ENCODE measurements at places on chromosomes 5 and 9.

- DNase-seq, result no peak
Measured at GRCh38 chr5:165617491-165617890, 2112.1 kb downstream of the MAT2B start.

GRCh38 chr5:158796812-158797497 is 302.8 kb downstream of the EBF1 start:
- no peak for DNase-seq

DNA sequence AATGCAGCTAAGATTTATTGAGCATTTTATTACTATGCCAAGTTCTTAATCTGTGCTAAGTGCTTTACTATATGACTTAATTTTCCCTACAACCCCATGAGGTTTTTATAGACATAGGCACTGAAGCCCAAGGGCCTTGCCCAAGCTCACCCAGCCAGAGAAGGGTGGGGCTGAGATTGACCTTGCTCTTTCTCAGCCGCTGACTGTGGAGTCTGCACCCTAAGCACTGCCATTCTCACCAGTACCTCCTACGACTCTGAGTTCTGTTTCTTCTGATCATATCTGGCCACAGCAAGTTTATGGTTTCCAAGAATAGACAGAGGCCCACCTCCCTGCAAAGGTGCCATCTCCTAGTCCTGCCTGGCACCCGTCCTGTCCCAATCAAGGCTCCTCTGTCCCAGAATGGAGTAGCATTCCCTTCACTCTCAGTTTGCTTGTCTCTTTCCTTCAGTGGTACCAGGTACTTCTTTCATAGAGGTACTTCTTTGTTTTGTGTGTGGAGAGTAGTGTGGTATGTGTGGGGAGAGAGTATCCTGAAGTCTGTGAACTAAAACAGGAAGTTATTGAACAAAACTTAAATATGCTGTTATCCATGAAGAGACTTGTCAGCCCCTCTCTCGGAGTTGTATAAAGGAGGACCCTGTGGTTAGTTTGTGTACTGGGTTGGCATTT is 42.6 kb downstream of the CSF1R start:
- no peak for DNase-seq

- DNase-seq, result no peak
Measured at GRCh38 chr5:173706700-173707099, 90.2 kb upstream of the BOD1 start.

GRCh38 chr5:78811121-78811817 is 162.7 kb upstream of the LHFPL2 start:
- DNase-seq, result no peak

GRCh38 chr5:61461926-61462325 is 129.9 kb downstream of the ZSWIM6 start:
- no peak for DNase-seq

DNA sequence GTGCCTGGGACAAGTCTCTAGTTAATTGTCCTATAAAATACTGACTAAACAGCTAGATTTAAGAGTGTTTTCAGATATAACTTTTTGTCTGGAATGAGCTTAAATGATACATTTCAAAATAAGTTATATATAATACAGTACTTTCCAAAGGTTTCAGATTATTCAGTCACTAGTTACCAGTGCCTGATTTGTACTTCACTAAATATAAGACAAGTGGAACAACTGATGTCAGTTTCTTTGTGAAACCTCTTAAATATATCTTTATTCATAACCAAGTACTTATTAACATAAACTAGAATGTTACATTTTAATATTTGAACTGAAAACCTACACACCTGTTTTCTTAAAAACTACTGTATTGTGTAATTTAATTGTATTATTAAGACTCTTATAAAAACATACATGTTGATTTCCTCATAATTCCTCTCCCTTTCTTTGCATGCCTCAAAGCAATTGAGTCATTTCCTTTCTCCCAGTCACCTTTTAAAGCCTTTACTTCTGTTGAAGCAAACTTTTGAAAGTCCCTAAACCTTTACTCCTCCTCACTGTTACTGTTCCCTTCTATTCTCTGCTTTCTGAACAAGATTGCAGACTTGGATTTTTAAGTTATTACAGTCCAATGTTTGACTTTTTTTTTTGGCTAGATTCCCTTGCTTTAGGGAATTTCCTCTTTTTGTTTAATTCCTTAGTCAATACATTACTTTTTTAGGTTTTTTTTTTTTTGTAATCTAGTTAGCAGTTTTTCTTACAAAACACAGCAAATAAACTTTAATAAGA is 8.7 kb upstream of the SEMA6A start:
- no peak for DNase-seq

- no peak for DNase-seq
Measured at GRCh38 chr5:87754009-87754757, 341.5 kb upstream of the CCNH start.

Measured in stimulated activated CD4-positive, alpha-beta T cell treated with anti-CD3 and anti-CD28 coated beads, Interleukin-12 subunit alpha, Interleukin-12 subunit beta, amount 100 ng/mL, for 48 hours (primary cell).